ENCODE measurements at places on chromosomes 5 and 9.

DNA sequence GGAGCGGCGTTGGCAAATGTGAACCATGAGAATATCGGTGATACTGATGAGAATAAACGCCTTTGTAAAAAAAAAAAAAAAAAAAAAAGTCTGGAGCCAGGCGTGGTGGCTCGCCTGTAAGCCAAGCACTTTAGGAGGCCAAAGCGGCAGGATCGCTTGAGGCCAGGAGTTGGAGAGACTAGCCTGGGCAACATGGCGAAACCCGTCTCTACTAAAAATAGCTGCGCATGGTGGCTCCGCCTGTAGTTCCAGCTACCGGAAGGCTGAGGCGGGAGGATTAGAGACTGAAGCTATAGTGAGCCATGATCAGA, 425 bp upstream of the NFX1 start:
- DNase-seq = no peak

- DNase-seq = no peak
Observed at GRCh38 chr9:73577848-73578247, 426.2 kb downstream of the ANXA1 start.

- no peak for DNase-seq
Observed at GRCh38 chr5:107224272-107224671, 446.5 kb downstream of the EFNA5 start.

GRCh38 chr5:141811287-141812155, 66.7 kb downstream of the PCDH1 start:
- DNase-seq = peak; percentile 65

DNA sequence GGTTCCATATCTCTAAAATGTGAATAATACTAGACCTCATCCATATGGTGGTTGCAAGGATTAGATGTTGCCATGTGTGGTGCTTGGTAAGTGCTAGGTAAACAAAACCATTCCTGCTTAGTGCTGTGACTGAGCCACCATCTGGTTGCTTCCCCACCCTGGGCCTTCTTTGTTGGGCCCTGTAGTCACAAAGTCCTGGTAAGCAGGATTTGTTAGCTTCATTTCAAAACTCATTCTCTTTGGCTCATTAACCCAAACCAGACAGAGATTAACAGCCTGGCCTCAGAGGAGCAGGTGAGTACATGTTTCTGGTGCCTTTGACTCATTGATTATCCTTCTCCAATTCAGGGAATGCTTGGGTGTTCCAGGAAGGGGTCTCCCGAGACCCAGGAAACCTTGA, 240.2 kb downstream of the ARHGAP26 start:
- DNase-seq = no peak

DNA sequence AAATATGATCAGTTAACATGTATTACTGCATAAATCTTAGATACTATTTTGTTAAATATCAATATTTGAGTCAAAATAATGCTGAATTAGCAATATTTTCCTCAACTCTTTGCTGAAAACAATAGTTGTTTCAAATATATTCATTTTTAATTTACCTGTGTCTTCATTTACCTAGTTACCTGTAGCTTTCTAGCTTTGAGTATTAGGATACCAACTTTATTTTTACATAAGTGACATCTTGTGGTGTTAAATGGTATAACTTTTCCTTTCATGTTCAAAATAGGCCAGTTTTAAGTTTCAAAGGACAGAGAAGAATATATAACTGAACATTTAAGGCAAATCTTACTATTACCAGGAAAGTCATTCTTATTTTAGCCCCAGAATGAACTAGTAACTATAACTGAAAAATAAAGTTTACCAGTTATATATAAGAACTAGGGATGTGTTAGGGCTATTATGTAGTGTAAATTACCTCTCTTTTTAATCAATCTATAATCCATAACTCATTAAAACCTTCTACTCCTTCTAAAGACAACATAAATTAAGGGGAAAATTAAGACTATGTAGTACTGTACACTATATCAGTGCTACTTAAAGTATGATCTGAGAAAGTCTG, 25.3 kb downstream of the AP3B1 start:
- no peak for DNase-seq

DNA sequence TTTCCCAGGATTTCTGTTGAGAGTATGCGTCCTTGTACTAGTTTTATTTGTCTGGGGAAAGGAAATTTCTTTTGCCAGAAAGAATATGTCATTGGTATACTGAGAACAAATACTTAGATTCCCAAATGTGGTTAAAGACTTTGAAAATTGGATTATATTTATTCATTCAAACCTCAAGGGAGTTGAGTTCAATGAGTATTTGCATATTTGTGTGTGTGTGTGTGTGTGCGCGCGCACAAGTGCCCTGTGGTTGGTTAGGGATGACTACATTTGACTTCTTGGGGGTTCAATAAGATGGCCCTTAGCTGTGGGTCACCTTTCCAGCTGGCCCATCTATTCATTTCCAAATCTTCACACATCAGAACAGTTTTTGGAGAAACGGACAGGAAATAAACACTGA, 4.9 kb downstream of the RXFP3 start:
- no peak for DNase-seq

DNA sequence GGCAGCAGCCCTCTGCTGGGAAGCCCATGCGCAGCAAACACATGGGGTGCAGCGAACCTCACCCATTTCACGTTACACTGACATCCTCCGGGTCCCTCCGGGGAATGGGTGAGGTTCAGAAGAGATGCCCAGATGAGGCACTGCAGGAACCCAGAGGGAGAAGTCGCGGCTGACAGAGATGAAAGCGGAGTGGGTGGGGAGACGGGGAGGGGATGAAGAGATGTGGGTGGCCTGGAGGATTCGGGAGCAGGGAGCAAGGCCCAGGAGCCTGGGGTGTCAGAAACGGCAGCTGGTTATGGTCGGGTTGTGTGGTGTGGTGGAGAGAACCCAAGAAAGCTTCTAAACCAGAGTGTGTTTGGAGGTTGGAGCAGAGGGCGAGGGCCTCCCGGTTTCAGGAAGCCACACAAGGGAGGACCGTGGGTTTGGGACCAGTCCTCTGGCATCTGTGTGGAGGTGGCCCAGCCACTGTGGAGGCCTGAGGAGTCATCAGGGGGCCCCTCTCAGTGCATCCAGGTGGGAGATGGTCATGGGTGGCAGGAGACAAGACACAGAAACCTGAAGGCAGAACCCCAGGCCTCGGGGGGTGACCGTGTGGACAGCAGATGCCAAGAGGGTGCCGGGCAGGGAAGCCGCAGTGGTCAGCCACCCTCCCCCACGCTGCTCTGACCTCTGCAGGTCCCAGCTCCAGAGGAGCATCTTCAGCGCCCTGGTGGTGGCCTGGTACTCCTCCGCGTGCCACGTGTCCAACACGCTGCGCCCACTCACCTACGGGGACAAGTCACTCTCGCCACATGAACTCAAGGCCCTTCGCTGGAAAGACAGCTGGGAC, 8.6 kb downstream of the UCK1 start:
- DNase-seq = no peak

DNA sequence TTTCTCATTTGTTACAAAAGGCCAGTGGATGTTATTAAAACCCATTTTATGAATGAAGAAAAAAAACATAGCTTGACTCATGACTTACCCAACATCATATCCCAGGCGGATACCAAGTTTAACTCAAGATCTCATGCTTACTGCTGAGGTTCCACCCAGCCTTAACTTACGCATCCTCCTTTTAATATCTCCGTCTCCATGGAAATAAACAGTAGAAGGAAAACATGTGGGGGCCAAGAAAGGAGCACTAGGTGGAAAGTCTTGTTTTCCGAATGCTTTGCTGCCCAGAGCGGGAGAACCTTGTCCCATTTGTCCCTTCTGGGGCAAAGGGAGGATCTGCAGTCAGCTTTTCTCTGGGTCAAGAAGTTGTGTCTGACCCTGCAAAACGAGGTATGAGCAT, 44.1 kb downstream of the ANGPTL2 start:
- no peak for DNase-seq

DNA sequence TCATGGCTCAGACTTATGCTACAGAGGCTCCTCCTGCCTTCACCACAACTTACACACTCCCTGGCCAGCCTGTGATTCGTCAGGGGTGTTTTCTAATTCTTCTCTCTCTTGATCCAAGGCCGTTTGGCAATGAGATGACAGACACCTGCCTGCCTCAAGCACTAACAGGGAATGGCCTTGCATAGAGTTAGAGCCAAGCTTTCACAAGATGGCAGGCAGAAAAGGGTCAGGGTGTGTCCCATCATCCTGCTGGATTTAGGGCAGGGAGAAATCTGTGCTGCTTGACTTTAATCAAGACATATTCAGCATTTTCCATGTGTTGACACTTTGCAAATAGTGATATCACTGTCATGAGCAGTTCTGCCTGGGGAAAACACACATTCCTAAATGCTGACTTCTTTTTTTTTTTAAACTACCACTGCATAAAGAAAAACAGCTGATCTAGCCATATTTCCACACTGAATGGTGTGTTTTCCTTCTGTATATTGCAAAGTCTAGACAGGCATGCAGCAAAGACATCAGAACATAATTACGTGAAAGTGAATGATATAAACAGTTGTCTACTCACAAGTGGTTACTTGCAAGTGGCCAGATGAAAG, 95.0 kb upstream of the SLC25A48 start:
- DNase-seq = no peak

GRCh38 chr5:107864793-107865192, 194.1 kb upstream of the EFNA5 start:
- DNase-seq = no peak

GRCh38 chr5:90020575-90021538, 388.7 kb downstream of the CETN3 start:
- DNase-seq = no peak

DNA sequence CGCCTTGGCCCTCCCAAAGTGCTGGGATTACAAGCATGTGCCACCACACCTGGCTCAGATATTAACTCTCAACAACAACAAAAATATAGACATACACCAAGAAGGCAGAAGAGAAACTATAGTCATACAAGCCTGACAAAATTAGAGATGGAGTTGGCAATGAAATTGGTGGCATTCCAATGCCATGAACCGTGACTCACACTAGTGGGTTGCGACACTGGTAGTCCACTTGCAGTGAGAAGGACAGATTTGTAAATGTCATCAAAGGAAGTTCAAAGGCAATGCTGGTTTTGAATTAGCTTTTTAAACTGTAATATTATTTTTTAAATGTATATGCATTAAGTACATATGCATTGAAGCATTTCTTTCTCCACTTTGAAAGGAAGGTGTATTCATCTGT, 8.5 kb upstream of the DNAJC25 start:
- DNase-seq = no peak

GRCh38 chr5:66224274-66224673, 80.2 kb downstream of the SREK1 start:
- DNase-seq = no peak

DNA sequence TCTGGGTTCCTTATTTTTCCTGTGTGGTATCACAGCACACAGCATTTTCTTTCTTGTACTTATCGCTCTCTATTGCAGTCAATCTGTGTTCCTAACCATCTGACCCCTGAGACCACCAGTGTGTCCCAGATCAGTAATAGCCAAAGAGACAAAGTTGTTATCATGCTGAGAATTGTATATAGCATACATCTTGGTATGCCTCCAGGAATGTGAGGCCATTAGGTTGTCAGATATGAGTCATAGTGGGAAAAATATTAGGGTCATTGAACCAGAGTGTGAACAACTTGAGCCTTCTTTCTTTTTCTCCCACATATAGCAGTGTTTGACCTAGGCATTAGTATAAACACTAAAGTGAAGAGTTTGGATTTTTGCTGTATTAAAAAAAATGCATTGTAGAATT, 106.3 kb downstream of the NDUFAF2 start:
- DNase-seq = no peak

DNA sequence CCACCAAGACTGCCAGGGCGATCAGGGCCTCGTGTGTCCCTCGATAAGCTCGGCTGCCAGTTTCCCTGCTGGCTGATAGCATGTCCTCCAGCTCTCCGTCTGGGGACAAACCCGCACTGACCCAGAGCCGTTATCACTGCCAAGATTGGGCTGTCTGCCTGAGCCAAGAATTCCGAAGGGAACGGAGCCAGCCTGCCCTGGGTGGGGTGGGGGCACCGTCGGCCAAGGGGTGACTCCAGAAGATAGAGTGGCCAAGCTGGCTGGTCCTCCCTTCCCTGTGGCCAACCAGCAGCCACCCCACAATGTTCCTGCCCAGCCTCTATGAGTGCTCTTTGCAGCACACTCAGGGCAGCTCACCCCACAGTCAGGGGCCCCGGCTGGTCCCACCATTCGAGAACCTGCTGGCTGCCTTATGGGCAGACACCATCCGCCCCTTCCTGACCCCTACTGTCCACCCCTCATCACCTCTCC, 29.4 kb downstream of the HRH2 start:
- no peak for DNase-seq

- DNase-seq = no peak
Observed at GRCh38 chr5:32585122-32585445, 273 bp upstream of the SUB1 start.

- no peak for DNase-seq
Observed at GRCh38 chr5:138603249-138603920, 28.2 kb upstream of the HSPA9 start.

DNA sequence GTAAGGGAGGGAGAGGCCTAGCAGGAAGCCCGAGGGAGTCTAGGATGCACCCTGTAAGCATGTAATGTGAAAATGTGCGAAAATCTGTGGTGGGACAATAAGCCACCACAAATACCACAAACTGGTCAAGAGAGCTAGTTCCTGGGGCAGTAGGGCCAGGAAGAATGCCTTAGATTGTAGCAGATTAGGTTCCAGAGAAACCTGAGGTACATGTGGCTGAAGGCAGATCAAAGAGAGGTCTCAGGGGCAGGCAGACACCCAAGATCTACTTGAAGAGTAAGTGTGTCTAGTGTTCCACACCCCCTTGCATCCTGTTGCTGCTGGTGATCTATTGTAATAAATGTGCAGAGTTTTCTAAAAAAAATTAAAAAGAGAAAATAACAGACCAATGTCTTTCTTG, 1677.3 kb upstream of the CDH6 start:
- DNase-seq = no peak

- no peak for DNase-seq
Observed at GRCh38 chr5:176413255-176413565, 3.1 kb downstream of the CLTB start.

- no peak for DNase-seq
Observed at GRCh38 chr9:16290169-16290568, 580.3 kb downstream of the BNC2 start.

DNA sequence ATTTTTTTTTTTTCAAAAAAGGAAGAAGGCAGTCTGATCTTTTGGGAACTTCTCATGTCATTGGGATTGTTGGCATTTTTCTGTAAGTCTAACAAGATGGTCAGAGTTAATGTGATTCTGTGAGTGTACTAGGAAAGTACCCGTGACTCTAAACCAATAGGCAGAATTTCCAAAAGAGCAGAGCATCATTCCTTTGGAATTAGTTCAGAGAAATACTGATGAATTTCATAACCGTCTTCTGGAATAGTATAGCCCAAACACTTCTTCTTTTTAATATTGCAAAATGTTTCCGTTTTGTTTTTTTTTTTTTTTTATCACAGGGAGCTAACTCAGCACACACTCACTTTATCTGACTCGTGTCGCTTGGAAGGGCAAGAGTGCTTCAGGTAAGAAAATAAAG, 407.4 kb downstream of the DTWD2 start:
- DNase-seq = no peak

DNA sequence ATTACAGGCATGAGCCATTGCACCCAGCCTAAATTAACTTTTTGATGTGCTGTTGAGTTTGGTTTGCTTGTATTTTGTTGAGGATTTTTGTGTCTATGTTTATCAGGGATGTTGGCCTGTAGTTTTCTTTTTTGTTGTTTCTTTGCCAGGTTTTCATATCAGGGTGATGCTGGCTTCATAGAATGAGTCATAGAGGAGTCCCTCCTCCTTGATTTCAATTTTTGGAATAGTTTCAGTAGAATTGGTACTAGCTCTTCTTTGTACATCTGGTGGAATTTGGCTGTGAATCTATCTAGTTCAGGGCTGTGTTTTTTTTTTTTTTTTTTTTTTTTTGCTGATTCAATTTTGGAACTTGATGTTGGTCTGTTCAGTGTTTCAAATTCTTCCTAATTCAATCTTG, 1164.3 kb upstream of the DMAC1 start:
- no peak for DNase-seq

- DNase-seq = no peak
Observed at GRCh38 chr5:101948615-101949014, 347.5 kb downstream of the SLCO4C1 start.

Measured in GM19239 (cell line).